ENCODE measurements at places on chromosomes 11 and 22.

DNA sequence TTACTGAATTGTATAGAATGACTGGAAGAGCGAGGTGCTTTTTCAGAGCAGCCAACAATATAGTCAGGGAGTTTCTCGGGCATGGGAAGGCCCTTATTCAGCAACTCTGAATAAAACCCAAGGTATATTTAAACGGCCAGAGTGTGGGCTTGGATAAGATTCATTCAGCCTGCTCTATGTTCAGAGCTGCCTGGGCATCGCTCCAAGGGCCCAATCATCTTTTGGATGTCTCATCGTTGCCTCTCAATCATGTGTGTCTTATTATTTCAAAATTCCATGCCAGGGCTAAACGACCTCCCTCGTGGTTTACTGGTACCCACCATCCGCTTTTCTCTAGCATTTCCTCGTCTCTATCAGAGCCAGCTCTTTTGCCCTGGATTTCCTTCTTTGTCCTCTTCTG, 19.5 kb upstream of the NTM start:
- DNase-seq = no peak

- no peak for DNase-seq
These were observed 1.8 kb downstream of the C11orf54 start for GRCh38 chr11:93743291-93743690.

DNA sequence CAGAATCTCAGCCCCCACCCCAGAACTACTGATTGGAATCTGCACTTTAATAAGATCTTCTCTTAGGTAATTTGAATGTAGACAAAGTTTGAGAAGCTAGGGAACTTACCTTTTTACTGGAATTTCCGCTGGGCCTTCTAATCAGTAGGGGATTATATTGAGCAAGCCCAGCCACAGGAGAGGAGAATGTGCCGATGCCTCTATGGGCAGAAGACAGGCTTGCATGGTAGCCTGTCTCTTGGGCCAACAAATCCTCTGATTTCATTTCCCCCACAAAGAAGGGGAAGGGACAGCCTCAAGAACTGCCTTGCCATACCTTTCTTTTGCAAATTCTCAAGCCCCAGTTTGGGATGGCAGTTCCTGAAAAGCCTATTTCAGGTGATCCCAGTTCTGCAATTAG, 163.4 kb upstream of the BDNF start:
- no peak for DNase-seq

DNA sequence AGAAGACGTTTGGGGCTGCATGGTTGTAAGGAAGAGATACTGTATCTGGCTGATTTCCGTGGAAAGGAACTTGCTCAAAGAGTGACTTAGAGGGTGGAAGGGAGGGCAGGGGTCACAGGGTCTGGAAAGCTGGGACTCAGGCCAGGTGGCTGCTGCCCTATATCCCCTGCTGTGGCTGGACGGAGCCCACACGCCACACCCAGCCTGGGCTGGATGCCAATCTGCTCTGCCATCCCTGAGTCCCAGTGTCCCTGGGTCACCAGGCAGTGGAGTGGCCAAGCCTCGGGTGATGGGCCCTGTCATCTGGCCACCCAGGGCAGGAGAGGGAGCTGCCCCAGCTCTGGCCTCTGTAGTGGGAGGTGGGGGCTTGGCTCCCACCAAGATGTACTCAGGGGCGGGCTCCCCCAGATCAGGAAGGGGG, 26.5 kb upstream of the KRTAP5-7 start:
- DNase-seq = no peak

DNA sequence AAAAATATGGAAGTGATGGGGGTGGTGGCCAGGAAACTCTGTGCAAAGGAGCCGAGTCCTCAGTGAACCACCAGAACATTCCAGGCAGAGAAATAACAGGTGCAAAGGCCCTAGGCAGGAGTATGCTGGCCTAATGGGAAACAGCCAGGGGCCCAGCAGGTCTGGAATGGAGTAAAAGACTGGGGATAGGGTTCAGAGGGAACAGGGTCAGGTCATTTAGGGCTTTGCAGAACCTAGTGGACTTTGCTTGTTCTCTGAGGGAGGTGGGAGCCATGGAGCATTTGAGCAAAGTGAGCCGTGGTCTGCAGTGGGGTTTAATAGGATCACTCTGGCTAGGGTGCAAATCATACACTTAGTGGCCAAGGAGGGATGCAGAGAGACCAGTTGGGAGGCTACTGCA, 8.7 kb downstream of the CRYBB3 start:
- no peak for DNase-seq

DNA sequence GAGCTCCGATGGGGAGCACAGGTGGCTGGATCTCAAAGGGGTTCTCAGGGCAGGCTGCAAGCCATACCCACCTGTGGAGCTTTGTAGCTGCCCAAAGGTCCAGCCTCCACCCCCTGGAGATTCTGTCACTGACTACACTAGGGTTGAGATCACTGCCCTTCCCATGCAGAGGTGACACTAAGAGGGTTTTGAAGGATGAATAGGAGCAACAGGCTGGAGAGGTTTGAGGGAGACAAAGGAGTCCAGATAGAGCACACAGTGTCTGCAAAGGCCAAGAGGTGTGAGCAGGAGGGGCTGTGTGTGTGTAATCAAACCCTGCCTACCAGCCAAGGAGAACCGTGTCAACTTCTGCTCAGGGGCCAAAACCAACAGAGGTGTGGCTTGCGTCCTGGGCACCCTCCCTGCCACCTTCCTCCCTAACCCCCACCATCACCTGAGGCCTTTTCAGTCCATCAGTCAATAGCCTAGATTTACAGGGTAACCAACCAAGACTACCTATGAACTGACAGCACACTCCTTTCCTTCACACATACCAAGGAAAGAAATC, 43.0 kb upstream of the WNT11 start:
- DNase-seq = no peak

GRCh38 chr11:11157185-11157584, 195.9 kb downstream of the CSNK2A3 start:
- peak; percentile 41 for DNase-seq

DNA sequence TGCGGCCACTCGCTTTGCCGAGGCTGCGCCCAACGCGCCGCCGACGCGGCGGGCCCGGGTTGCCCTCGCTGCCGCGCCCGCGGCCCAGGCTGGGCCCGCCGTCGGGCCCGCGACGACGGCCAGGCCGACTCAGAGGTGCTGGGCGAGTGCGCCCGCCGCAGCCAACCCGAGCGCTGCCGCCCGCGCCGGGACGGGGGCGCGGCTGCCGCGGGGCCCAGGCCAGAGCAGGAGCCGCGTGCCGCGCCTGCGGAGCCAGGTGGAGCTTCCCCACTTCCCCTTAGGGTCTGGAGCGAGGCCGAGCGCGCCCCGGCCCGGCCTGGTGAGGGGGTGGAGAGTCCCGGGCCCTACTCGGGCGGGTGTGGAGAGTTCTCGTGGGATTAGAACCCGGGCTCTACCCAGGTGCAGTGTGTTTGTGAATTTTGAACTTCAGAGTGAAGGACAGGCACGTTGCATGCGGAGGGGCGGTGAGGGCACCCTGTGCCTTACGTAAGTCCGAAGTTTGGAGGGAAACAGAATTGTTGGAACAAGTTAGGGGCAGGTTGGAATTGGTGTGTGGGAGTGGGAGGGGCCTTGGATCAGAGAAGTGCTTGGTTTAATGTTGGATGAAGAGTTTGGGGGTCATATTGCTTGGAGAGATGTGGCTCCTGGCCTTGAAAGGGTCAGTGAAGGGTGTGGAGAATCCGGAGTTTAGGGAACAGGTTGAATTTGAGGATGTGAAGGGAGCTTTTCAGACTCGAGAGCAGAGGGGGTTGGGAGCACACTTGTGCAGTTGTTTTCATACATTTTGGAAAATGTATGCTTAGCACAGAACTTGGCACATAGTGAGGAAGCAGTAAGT, 697 bp downstream of the RNF169 start:
- peak; percentile 57 for DNase-seq

- no peak for DNase-seq
These were observed 53.5 kb downstream of the ENDOD1 start for GRCh38 chr11:95143106-95143681.

DNA sequence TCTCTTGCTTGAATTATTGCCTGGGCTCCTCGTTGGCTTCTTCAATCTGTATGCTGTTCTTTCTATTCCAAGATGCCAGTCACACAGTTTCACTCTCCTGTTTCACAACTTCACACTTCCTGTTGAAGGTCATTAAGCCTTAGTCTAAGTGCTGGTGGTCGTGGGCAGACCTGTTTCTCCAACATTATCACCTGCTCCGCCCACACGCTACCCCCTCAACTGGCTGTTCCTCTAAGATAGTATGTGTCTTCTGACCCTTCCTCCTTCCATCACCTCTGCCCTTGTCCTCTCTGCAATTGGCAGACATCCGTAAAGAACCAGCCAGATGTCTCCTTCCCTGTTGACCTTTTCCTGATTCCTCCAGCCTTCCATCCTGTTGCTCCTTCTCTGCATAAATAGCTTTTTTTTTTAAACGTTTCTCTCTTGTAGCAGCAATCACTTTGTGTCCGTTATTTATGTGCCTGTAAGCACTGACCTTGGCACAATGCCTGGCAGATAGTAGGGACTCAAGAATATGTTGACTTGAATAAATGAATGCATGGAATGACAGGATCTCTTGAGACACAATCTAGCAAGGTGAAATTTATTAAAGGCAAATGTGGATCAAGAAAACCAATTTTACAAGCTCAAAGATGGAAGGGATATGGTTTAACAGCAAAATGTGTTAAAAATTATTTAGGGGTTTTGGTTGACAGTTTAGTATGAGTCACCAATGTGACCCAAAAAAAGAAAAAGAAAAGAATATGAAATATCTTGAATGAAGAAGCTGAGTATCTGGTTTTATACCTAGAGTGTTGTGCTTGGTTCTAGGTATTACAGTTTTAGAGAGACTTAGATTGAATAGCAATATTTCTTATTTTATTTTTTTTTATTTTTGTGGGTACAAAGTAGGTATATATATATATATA, 12.6 kb downstream of the DIXDC1 start:
- no peak for DNase-seq

GRCh38 chr22:46049726-46050450, 72.9 kb upstream of the WNT7B start:
- DNase-seq = no peak

DNA sequence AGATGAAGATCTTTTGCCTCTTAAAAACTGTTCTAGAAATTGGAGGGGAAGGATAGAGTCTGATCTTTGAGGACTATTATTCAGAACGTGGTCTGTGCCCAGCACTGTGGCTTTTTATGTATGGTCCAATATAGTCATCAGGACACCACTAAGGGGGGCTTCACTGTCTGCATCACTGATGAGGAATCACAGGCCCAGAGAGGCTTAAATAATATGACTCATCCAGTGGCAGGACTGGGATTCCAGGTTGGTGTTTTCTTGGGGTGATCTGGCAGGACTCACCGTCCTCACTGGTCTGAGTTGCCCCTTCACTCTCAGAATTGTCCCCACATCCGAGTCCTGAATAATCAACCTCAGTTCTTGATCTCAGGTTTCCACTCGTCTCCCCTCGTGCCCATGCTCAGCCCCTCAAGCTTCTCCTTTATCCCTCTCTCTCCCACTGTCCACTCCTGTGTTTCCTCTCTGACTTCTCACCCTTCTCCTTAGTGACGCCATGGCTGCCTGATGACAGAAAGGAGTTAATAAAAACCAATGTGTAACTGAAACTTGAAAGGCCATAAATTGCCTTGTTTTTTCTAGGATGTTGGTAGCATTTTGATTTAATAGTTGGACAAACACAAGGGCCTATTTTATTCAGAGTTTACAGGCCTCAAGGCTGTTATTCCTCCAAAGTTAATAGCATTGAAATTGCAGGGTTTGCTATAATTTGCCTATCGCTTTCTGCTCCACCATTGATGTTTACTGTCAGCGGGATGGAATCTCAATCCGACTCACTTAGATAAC, 95.7 kb upstream of the NNMT start:
- DNase-seq = no peak

DNA sequence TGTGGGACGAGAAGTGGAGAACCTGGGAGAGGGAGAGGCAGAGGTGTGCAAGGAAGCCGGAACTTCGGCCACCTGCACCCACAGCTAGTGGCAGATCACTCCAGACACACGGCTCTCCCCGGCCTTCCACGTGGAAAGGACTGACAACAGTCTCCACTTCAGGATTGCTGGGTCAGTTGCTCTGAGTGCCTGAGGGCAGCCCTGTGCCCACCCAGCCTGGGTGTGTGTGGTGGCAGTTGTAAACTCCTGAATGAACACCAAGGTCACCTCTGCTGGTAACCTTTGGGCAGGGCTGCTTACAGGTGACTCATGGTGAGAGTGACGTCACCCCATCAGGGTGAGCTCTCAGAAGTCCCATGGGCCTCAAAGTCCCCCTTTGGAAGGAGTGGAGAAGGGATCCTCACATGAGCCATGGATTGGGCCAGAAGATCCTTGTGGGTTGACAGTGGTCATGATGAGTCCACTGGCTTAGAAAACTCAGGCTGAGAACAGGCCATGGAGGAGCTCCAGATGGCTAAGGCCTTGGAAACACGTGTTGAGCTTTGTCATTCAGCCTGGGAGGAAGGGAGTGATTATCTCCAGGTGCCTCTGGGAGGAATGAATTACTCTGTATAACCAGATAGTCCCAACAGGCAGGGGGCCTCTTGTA, 71.3 kb downstream of the BCR start:
- DNase-seq = no peak

- no peak for DNase-seq
These were observed 169.4 kb downstream of the OPCML start for GRCh38 chr11:133362916-133363315.

DNA sequence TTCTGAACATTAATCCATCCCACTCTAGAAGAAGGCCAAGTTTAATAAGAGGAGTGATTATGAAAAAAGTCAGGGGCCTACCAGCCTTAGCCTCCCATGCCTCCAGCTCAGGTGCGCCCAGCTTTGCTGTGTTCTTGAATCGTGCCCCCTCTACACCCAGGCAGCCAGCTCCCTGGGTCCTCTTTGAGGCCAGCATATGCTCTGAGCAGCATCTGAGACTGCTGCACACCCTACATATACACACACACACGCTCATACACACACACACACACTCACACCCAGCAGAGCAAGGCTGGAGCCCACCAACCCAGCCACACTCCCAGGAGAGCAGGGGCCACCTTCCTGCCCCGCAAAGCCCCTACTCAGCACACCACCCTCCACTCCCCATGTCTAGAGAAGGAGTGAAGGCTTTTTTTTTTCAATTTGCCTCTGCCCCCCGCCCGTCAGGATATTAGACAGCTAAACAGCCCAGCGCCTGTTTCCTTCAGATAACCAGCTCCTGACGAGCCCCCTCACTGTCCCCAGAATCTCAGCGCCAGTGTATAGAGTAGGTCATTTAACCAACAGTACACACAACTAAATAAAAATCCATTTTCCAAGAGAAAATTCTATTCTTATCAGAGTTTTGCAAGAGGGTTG, 121.6 kb downstream of the BUD13 start:
- DNase-seq = no peak

DNA sequence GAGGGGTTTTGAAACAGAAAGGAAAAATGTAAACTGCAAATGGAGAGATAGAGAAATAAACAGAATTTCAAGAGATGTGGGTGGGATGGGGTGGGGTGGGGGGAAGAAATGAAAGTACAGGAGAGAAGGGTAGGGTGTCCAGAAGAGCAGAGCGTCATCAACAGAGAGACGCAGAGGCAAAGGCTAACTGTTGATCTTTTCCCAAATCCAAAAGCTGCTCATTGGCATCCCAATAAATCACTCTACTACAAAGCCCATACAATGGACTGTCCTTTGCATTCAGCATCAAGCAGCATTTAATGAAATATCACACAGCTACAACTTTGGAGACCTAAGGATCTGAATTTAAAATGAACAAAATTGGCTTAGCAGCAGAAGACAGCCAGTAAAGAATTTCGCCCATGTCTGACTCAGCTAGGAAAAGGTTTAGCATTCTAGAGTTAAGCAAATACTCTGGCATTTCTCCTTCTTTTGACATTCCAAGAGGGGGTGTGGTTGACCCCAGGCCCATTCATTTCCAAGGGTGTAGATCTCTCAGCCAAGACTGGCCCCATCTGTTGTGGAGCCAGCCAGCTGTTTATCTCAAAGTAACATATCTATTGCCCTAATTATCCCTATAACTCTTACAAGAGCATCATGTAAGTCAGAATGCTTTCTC, 1.5 kb downstream of the RAB30 start:
- DNase-seq = peak; percentile 38
